ENCODE measurements at places on chromosomes 2 and 18.

DNA sequence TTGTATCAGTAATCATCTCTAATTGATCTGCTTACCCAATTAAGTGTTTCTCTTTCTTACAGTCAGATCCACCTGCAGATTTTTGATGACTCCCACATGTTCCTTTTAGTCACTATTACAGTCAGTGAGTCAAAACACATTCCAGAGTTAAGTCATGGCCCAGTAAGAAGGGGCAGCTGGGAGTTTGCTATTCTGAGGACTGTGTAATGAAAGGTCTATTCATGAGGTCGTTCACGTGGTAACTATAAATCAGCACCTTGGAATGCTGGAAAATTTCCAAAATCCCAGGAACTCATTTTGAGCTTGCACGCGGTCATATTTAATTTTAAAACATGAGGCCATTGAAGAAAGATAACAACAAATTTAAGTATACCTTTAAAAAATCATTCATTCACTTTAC is 252.5 kb downstream of the XIRP2 start:
- no peak for DNase-seq

GRCh38 chr2:28721601-28722191 is 29.9 kb upstream of the PPP1CB start:
- no peak for DNase-seq

- DNase-seq: no peak
These were observed 44.0 kb downstream of the ARHGEF33 start for GRCh38 chr2:38933653-38934052.

DNA sequence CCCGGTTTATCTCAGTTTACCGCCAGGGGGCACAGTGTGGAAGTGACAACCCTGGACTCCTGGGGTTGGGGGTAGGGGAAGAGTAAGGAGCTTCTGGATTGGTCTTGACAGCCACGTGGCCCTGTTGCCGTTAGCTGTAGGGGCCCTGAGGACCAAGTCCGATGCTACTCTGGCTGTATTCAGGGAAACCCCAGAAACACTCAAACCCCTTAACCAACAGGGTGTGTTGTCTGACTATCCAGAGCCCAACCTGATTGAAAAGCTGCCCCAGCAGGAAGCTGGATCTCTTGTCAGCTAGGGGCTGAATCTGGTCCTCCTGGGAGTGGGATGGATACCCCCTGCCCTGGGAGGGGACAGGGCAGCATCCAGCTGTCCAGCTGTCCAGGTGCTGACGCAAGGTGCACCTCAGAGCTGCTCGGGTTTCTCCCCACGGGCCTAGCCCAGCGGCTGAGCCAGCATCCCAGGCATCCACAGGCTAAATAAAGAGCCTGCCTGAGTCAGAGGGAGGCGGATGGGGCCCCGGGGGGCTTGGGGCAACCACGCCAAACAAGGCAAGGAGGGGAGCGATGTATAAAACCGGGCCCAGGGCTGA is 3.1 kb upstream of the GMPPA start:
- DNase-seq: peak; percentile 57

DNA sequence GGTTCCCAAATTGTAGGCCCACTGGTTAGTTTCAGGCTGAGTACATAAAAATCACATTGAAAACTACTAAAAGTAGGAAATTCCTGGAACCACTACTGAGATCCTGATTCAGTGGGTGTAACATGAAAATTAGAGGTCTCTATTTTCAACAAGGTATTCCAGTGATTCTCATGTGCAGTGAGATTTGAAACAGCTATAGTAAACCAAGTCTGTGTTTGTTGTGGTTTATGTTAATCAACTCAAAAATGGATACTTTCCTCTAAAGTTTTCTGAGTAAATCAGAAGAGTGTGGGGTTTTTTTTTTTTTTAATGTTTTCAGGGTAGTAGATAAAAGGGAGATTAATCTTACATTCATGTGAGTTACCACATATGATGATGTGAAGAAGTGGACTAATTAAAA is 42.4 kb upstream of the LIMS1 start:
- no peak for DNase-seq

DNA sequence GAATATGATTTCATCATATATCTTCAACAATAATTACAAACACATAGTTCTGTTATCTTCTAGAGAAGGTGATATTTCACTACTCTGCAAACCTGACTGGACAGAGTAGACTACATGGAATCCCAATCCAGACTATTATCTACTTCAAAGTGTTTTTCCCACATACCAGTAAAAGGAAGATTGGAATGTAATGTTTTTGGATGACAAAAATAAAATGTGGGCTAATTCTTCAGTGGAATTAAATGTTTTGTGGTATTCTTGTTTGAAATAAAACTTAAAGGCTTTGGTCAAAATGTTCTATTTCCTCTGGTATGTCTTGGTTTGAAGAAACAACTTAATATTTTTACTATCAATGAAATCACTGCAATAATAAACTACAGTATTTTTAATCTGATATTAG is 22.1 kb downstream of the COL5A2 start:
- no peak for DNase-seq

GRCh38 chr2:71190656-71191569 is 36.0 kb downstream of the PAIP2B start:
- DNase-seq: no peak

DNA sequence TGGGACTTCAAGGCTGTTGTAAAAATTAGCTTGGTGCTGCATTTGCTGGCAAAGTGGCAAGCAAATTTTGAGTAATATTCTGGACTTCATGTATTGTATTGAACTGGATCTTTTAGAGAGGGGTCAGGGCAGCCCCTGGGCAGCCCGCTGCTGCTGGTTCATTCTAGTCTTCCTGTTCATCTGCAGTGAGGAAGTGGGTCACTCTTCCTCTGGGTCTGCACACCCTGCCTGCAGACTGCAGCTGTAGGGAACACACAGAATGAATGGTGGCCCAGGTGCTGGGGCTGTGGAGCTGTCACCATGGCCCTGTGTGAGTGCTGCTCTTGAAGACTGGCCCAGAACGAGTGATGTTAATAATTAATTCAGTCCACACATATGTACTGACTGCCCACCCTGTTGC is 9.4 kb downstream of the SH3RF3 start:
- no peak for DNase-seq

DNA sequence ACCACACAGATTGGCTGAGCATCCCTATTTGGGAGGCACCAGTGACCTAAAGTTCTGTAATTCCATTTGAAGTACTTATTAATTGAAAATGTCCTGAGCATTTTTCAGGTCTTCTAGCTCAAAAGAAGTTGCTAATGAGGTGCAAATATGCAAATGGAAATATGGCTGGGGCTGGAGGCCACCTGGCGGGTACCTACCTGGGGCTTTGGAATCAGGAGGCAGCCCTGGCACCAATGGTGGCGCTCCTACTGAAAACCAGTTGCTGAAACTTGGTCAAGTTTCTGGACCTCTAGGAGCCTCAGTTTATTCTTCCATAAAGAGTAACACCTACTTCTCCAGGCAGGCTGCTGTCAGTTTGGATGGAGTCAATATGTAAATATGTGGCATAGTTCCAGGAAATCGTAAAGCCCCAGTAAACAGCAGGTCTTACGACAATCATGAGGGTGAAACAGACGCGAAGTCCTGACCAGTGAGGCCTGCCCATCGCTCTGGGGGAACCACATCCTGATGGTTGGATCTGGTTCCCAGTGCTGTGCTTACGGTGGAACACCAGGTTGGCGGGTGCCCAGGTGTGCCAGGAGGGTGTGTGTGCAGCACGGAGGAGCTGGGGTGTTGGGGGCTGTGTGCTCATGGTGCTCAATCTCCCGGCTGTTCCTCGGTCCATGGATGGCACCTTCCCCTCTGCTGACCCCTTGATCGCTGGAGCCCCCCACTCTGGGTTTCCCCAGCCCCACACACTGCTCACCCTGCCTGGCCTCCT is 186.1 kb downstream of the TWIST2 start:
- no peak for DNase-seq

DNA sequence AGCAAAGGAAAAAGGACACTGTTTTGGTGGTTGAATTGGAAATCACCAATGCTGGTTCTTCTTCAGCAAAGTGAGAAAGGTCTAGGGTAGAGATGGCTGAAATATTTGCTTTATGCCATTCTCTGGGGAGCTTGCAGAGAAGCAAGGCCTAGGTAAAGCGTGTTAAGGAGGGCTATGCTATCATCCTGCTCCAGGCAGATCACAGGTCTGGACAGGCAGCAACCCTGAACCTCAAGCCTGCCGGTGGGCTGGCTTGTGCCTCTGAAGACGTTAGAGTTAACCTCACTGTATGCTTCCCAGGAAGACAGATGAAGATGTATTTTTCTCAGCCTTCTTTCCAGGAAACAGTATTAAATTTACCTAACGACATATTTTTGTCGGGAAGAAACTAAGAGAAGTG is 138.5 kb upstream of the LYPD6 start:
- DNase-seq: no peak

DNA sequence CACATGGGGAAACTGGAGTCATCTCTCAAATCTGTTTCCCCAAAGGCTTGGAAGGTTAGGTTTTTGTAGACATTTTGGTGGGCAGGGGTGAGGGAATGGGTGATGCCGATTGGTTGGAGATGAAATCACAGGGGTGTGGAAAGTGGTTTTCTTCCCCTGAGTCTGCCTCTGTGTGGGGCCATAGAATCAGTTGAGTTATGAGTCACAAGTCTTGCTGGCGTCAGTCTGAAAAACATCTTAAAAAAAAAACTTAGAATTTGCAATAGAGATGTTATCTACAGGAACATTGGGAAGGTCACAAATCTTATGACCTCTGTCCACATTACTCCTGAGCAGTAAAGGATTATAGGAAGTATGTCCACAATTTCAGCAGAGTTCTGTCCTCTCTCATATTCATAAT is 314.6 kb downstream of the CNTNAP5 start:
- no peak for DNase-seq

GRCh38 chr18:23138471-23138870 is 3.2 kb downstream of the CABLES1 start:
- no peak for DNase-seq

DNA sequence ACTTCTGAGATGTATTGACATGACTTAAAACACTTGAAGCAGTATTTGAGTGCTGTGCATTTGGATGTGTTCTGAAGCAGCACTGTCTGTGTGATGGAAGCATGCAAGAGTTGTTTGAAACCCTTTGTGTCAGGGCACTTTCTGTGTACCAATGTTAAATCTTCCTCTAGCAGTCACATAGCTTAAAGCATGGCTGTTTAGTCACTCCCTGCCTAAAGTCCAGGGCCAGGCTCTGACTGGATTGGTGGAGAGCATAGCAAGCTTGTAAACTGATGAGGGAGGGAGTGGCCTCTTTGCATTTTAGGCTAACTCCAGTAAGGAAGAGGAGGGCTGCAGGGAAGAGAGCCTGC is 73.5 kb downstream of the MYO1B start:
- DNase-seq: no peak

DNA sequence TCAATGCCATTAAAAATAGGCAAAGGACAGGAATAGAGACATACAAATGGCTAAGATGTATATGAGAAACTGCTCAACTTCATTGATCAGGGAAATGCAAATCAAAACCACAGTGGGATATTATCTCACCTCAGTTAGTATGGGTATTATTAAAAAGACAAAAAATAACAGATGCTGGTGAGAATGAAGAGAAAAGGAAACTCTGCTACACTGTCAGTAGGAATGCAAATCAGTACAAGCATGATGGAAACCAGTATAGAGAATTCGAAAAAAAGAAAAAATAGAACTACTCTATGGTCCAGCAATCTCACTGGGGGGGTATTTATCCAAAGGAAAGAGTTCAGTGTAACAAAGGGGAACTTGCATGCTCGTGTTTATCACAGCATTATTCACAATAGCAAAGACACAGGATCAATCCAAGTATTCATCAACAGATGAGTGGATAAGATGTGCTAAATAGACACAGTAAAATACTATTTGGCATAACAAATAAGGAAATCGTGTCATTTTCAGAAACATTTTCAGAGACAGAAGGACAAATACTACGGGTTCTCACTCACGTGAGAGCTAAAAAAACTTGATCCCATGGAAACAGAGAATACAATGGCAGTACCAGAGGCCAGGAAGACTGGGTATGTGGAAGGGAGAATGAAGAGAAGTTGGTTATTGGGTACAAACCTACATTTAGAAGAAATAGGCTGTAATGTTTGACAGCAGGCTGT is 60.6 kb downstream of the CCDC74A start:
- no peak for DNase-seq

DNA sequence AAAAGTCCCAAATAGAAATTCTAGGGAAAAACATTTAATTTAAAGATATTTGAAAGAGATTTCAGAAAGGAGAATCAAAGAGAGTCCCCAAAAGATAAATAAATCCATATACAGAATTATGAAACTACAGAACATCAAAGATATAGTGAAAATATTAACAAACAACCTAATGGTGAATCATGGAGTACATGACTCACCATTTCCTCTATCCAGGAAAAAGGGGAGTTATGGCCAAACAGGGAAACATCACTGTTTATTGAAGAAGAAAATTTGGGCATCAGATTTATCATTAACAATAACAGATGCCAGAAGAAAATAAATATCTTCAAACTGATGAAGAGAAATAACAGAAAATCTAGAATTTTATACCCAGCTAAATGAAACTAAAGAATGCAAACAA is 448.3 kb downstream of the CDH2 start:
- DNase-seq: no peak

DNA sequence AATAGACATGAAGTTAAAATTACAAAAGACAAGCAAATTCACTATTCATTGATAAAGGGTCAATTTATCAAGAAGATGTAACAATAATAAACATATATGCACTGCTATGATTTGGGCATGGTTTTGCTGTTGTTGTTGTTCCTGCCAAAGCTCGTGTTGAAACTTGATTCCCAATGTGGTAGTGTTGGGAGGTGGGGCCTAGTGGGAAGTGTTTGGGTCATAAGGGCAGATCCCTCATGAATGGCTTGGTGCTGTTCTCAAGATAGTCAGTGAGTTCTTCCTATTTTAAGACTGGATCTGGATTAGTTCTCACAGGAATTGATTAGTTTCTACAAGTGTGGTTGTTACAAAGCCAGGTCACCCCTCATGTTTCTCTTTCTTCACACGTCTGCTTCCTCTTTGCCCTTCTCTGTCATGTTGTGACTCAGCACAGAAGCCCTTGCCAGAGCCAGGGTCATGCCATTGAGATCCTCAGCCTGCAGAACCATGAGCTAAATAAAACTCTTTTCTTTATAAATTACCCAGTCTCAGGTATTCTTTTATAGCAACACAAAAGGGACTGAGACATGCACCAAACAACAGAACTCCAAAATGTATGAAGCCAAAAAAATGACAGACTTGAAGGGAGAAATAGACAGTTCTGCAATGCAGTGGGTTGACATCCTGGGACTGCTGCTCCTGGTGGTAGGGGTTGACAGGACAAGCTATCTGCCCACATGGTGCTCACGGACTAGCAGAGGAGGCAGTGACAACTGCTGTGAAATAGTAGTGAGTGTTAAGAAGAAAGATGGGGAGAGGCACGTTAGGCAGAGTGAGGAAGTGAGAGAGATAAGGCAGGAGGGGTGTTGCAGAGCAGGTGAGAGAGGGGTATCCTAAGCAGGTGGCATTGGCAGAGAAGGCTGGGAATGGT is 18.6 kb upstream of the SKA1 start:
- DNase-seq: no peak

DNA sequence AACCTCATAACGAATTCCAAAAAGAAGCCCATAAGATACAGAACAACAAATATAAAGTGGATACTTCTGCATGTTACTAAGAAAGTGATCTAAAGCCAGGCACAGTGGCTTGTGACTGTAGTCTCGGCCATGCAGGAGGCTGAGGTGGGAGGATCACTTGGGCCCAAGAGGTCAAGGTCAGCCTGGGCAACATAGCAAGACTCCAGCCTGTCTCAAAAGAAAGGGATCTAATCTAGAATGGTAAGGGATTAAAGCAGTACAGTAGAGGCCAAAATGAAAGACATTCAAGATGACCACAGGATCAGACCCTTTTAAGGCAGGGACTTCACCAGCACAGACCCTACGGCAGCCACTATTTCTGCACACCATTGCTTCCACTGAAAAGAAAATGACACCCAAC is 3.8 kb downstream of the COBLL1 start:
- DNase-seq: no peak

Data from naive thymus-derived CD4-positive, alpha-beta T cell (primary cell).